Natural killer cell treated with Interleukin-12 subunit alpha and Interleukin-12 subunit beta and Interleukin-15 and Interleukin-18, amount 100 ng/mL, for 72 hours (primary cell): ENCODE measurements at places on chromosomes 5 and 9. TPM values are rescaled to one million over a fixed set of nuclear protein-coding genes. Genes with fewer than 3 reads are reported as not detected.
A peak's percentile ranks its signal among the peaks of the same experiment; 100 is the strongest.

- no peaks in the 10 kb centered on the region for H3K4me1 ChIP-seq
- no peak for DNase-seq
- no peaks in the 10 kb centered on the region for H3K27me3 ChIP-seq
- H3K36me3 ChIP-seq = no peaks in the 10 kb centered on the region
Measured at GRCh38 chr5:142087920-142088679, 20.5 kb upstream of the NDFIP1 start.

Gene GSN
- 40.9 TPM for total RNA-seq

GRCh38 chr5:159096924-159097783 lies 2.6 kb downstream of the EBF1 start:
- peak overlapping the region; percentile 89 for H3K4me3 ChIP-seq
- peaks cover 9% of the 10 kb centered on the region for H3K36me3 ChIP-seq
- H3K27ac ChIP-seq = no peak overlapping the region
- DNase-seq = no peak
- H3K4me1 ChIP-seq = peaks cover 33% of the 10 kb centered on the region
- peaks cover 52% of the 10 kb centered on the region for H3K27me3 ChIP-seq

DNA sequence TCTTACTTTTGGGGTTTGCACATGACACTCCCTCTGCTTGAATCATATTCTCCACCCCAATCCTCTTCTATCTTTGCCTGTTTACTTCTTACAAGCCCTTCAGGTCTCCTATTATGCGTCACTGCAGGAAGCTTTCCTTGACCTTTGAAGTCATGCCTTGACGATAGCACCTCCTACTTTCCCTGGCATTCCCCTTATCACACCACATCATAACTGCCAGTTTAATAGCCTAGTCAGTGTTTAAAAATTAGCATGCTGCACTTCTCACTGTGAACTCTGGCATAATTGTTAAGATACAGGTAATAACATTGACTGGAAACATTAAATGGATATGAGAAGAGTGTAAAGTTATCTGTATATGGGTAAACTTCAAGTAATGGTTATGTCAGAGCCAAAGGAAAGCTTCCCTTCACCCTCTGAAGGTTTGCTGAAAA lies 37.1 kb upstream of the CEP120 start:
- H3K4me3 ChIP-seq = peak overlapping the region; percentile 5
- no peak overlapping the region for H3K27ac ChIP-seq

Gene CDH6
- not detected for total RNA-seq
